ENCODE measurements at places on chromosomes 3 and 15.

- peak; percentile 74 for DNase-seq
Observed at GRCh38 chr15:80750575-80750974, 28.6 kb upstream of the CEMIP start.

DNA sequence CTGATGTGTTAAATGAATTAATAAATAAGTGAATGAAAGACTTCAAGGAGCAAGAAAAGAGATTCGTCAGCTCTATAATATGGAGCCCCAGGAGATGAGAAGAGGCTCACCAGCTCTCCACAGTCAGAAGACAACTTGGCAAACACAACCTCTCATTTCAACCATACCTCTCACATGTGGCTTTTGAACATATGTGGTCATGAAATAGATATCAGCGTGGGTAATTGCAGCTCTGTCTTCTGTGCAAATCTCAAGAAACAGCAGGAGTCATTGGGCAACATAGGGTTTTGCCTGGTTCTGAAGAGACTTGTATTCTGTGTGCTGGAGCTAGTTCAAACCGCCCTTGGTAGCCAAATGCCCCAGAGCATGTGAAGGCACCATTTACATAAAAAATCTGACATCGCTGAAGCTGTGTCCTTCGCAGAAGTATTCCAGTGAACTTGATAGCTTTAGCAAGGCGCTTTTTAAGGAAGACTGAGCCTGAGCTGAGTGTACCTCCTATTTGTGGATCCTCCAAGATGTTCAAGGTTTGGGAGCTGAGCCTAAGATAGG, 8.4 kb downstream of the CX3CR1 start:
- no peak for DNase-seq

- no peak for DNase-seq
Observed at GRCh38 chr3:174051191-174051590, 653.6 kb downstream of the NLGN1 start.

GRCh38 chr15:45784656-45785055, 149.8 kb downstream of the SQOR start:
- no peak for DNase-seq

DNA sequence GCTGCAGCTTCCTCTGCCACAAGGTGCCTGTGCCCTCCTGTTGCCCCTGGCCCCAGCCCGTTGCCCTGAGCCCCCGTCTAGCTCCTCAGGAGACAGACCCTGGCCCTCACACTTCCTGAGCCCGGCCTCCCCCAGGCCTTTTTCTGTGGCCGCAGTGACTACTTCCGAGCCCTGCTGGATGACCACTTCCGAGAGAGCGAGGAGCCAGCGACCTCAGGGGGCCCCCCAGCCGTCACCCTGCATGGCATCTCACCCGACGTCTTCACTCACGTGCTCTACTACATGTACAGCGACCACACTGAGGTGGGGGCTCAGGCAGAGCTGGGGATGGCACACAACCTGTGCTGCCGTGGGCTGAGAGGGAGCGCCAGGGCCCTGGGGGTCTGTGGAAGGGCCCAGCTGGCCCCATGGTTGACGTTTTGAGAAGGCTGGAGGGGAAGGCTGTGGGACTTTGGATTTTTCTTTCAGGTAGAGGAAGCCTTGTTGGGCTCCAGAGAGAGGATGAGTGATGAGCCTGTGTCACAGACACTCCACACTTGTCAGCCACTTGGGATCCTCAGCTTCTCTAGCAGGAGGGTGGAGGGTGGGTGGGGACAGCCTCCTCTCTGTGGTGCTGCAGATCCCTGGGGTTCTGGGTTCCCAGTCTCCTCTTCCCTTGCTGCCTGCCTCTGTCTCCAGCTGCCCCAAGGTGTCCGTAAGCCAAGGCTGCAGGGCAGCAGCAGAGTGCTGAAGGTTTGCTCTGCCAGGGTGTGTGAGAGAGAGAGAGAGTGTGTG, 5.0 kb downstream of the ABTB1 start:
- DNase-seq, result no peak

GRCh38 chr3:152235709-152236298, 32.9 kb upstream of the MBNL1 start:
- DNase-seq, result no peak

GRCh38 chr3:72109327-72110259, 324.6 kb upstream of the PROK2 start:
- no peak for DNase-seq

GRCh38 chr3:81395739-81396513, 365.5 kb downstream of the GBE1 start:
- peak; percentile 67 for DNase-seq

DNA sequence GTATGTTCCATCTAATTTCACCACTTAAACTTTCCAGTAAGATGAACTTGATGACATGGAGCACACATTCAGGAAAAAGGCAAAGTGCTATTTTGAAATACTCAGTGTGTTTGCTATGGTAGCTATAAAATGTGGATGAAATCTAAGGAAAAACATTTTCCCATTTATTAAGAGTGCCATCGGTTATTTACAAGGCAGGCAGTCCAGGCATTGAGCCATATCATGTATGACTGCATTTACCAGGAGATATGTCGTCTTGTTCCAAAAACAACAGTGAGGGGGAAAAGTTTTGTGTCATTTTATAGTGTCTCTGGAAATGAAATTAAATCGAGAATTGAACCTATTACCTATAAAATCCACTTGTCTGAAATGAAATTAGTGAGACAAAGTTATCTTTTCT, 13.7 kb downstream of the ANXA2 start:
- no peak for DNase-seq

DNA sequence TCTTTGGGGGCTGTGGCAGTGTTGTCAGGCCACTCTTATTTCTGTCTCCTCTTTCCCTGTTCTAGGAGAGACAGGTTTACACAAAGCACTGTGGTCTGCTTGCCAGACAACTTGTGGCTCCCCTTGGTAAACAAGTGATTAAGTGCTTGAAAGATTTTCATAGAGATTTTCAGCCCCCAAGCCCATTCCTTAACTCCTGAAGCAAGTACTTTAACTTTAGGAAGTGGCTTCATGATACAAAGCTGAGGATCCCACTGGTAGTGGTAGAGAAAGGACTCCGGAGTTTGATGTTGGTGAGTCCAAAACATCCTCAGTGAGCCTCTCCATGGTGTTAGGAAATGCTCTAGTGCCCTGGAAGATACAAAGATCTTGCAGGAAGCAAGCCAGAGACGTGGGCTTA, 12.0 kb downstream of the ZBTB38 start:
- no peak for DNase-seq

DNA sequence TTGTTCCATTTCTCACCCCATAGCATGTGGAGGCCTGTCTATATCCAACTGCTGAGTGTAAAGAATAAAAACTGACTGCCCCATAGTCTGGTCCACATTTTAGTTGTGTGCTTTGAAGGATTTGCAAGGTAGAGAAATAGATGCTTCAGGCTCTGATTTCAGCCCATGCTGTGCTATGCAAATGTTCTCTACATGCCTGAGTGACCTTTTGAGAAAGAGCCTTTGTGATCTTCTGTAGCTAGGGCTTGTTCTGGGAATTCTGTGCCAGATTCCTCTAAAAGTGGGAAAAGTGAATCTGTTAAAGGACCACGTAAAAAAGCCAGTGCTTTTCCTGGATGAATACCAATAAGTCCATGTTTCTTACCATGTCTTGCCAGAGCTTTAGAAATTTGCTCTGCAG, 5.2 kb downstream of the KCTD6 start:
- DNase-seq, result peak; percentile 90

DNA sequence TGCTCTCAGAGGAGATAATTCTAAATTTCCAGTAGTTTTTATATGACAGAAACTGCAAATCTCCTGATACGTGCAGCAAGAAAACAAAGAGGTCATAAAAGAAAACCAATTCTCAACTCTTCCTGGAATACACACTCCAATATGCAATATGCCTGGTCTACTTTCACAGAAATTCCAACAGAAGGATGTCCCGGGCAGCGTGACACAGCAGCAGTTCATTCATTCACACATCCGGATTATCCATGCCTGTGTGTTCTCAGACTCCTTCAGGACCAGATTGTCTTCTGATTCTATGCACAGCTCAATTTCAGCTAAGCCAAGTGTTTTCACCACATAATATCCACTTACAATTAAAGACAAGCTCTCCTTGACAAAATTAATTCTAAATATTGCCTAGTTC, 64.3 kb downstream of the FBN1 start:
- DNase-seq, result no peak

DNA sequence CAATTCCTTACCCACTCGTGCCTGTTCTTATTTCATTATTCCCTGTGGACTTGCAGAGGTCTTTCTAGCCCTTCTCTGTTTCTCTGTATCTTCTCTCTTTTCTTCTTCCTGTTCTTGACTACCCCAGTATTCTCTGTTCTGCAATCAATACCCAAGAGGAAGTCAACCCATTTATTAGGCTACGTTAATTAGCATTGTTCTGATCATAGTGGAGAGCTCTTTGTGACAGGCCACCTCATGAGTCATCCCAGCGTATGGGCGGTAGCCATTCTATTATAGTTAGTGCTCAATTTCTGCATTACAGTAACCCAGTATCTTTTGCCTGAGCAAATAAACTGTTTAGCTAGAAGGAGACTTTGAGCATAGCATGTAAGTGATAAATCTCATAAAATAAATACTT, 259.5 kb upstream of the GRM7 start:
- no peak for DNase-seq

GRCh38 chr3:13668136-13668535, 119.2 kb downstream of the FBLN2 start:
- DNase-seq, result no peak

DNA sequence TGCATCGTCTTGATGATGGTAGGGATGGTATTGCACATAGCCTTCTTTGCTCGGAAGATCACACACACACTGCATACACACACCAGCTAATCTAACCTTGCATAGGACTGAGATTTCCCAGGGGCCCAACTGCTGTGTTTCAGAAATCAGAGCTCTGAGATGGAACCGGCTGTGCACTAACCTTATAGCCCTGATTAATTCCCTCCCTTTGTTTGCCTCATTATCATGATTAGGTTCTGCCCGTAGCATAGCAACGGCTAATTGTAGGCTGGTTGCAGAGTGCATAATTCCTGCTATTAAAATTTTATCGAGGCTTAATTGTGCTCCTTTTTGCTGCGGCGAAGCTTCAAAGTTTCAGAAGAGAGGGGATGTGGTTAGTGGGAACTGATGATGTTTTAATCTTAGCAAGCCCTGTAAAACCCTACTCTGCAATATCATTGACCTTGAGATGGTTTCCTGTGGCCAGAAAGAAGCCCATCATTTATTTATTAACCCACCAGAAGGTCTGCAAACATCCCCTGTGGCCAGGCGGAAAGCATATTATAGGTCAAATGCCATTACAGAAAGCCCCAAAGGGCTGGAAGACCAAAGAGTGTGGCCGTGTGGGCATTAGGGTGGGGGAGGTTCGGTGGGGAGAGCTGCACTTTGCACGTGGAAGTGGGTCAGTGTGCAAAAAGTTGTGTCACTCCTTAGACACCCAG, 56.2 kb upstream of the GLCE start:
- peak; percentile 91 for DNase-seq

DNA sequence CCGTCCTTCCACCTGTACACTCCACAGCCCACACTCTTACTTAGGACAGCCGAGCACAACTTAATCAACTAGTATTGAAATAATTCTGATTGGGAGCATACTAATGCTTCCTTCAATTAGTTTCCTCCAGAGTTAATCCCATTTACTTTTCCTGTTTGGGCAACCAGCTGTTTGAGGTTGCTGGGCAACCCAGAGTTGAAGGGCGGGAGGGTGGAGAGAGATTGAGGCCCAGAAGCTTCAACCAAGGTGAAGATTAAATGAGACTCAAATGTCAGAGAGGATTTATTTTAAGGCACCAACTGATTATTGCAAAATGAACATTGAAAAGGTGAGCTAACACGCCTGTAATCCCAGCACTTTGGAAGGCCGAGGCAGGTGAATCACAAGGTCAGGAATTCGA, 428.5 kb upstream of the SEMA6D start:
- DNase-seq, result no peak

GRCh38 chr15:96728591-96728990, 398.1 kb downstream of the NR2F2 start:
- no peak for DNase-seq

GRCh38 chr15:95887666-95888390, 442.7 kb upstream of the NR2F2 start:
- no peak for DNase-seq

- DNase-seq, result peak; percentile 91
Observed at GRCh38 chr3:12719984-12720898, 38.8 kb downstream of the TMEM40 start.

All from brain (organoid and tissue), 16 donors.